Stimulated activated naive B cell treated with anti-CD40 and anti-IgM and Interleukin-4, amounts not matched to agents 10 μg/mL and 1 μg/mL and 100 μg/mL, for 72 hours (primary cell): ENCODE measurements at places on chromosomes 1 and 21.
A peak's percentile ranks its signal among the peaks of the same experiment; 100 is the strongest.

- no peak for DNase-seq
These were observed 2.2 kb downstream of the TENT5B start for GRCh38 chr1:27010226-27010994.

- DNase-seq, result no peak
These were observed 126.8 kb upstream of the KIAA1614 start for GRCh38 chr1:180785887-180786286.

- DNase-seq, result no peak
These were observed 74.7 kb upstream of the RGL1 start for GRCh38 chr1:183730107-183730724.

DNA sequence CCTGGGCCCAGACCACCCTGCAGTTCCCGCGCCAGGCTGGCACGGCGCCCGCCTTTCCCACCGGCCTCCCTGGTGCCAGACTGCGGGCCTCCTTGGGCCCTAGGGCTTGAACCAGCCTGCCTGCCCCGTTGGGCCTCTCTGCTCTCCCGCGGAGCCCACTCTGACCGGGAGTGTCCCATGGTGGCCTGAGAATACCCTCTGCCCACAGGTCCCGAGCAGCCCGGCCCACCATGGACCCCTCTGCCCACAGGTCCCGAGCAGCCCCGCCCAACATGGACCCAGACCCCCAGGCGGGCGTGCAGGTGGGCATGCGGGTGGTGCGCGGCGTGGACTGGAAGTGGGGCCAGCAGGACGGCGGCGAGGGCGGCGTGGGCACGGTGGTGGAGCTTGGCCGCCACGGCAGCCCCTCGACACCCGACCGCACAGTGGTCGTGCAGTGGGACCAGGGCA lies 7.9 kb downstream of the MIB2 start:
- DNase-seq, result no peak

GRCh38 chr1:95309031-95309471 lies 75.0 kb downstream of the RWDD3 start:
- DNase-seq, result no peak

- no peak for DNase-seq
These were observed 222.0 kb downstream of the SETD4 start for GRCh38 chr21:35838350-35838749.

DNA sequence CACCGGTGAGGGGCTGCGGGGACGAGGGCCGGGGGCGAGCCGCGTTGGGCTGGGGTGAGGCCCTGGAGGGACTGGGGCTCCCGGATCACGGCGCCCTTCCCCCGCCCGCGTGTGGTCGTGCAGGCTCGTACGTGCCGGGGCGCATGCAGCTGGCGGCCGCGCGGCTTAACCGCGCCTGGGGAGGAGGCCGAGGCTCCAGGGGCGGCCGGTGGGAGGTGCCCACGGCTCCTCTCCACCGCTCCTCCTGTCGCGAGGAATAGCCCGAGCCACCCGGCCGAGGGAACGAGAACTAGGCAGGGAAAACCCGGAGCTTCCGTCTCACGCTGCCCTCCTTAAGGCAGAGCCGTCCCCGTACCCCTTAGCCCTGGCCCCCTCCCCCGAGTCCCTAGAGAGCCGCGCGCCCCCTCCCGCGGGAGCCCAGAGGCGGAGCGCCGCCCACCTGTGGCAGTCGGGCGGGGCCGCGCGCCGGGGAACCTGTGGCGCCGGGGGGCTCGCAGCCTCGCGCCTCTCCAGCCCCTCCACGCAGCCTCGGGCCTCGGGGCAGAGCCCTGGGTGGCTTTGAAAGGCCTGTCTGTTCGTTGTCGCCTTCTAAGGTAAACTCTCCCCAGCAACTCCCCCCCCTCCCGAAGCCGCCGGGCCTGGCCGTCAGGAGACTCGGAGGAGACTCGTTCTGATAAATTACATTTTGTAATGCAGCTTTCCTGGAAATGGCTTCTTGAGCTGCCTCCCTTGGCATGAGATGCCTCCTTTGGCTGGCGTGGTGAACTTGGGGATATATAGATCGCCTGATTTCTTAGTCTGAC lies 746 bp downstream of the AK4 start:
- DNase-seq, result peak; percentile 21

DNA sequence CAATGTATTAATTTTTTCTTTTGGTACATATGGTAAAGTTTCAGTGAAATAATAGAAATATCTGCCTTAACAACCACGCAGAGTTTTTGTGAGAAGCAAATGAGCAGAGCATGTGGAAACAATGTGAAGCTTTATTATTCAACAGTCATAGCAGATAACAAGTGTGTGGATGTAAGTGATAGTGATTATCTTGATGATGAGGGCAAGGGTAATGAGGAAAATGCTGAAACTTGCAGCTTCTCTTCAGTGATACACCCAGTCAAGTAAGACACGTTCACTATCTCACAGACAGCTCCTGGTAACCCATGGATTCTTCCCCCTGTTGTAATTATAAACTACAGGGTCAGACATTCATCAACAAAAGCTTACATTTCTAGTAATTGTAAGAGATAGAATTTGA lies 14.6 kb upstream of the OR2L5 start:
- no peak for DNase-seq

DNA sequence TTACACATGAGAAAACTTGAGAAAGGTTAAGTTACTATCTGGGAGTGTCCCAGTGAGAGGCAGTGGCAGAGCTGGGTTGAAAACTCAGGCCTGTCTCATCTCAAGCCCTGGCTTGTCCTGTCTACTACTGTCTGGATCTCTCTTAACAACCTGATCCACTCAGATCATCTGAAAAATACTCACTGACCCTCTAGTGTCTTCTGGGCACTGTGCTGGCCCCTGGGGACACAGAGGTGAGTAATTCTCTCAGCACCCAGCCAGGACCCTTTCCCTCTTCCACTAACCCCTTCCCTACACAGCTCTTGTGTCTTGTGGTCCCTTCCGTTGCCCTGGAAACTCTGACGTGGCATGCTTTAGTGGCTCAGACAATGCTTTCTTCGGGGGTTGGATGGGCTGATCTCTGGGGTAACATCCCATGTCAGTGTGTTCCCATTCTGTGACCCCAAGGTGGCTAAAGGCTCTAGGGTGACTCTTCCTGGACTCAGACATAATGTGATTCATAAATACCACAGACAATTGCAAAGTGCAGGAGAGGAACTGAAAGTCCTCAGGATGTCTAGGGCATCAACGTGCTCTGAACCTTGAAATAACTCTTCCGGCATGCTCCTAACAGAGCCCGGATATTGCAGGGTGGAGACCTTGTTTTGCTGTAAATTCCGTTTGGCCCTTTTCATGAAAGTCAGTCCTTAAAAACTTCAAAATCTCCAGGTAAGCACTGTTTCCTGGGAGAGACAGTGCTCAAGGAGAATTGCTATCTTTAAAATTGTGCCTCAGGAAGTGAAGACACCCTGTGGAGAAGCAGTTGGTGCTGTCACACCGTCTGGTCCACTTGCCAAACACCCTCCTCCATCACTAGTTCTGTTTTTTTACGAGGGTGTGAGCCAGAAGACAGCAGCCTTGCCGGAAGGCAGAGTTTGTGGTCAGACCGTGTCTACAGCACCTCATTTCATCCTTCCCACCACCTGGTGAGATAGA lies 4.0 kb downstream of the SHISAL2A start:
- DNase-seq, result peak; percentile 81

DNA sequence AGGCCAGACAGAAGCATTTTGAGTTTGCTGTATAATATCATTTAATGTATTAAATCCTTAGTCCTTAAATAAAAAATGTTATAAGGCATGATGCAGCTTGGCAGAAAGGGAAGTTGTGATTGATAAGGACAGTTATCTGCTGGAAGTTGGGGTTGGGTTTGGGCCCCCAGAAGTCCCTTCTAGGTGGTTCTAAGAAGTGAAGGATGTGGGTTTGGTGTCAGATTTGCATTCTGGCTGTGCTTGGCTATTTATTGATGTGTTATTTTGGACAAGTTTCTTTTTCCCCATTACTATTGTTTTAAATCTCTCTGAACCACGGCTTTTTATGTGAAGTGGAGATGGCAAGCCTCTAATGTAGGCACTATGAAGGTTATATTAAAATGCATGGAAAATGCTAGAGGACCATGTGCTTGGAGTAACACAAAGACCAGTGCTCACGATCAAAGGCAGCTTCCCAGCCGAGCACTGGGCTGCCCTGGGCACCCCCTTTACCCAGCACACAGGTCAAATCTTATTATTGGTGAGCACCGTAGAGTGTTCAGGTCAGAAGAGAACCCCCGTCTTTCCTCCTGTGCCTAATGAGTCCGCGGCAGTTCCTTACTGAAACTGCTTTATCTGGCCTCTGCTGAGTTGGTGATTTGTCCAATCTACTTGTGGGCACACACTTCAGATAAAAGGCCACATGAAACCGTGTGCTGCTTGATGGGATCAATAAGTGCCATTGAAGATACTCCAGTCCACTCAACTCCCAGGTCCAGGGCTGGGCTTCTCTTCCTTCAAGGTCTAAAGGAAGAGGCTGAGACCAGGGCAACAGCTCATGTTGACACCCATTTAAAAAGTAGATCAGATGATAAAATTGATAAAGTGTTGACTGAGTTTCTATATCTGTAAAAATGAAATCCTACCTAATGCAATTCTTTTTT lies 212.0 kb downstream of the PRDM2 start:
- no peak for DNase-seq

DNA sequence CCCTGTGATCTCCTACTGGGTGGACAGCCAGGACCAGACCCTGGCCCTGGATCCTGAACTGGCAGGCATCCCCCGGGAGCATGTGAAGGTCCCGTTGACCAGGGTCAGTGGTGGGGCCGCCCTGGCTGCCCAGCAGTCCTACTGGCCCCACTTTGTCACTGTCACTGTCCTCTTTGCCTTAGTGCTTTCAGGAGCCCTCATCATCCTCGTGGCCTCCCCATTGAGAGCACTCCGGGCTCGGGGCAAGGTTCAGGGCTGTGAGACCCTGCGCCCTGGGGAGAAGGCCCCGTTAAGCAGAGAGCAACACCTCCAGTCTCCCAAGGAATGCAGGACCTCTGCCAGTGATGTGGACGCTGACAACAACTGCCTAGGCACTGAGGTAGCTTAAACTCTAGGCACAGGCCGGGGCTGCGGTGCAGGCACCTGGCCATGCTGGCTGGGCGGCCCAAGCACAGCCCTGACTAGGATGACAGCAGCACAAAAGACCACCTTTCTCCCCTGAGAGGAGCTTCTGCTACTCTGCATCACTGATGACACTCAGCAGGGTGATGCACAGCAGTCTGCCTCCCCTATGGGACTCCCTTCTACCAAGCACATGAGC lies 17.2 kb upstream of the SLC25A44 start:
- no peak for DNase-seq

- peak; percentile 27 for DNase-seq
These were observed 41.9 kb downstream of the CHML start for GRCh38 chr1:241598249-241598648.

DNA sequence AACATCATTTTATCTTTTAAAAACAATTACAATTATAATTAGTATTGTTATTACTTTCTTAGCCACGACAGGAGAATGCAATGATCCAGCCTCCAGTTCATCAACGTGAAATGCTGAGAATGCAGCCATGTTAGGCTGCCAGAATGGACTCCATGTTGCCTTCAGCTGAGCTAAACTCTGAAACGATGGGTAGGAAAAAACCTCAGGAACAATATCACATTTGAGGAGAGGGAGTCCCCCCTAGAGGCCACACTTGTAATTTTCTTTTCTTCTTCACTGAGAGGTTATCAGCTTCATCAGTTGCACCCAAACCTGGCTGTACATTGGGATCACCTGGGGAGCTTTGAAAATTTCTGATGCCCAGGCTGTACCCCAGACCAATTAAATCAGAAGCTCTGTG lies 34.6 kb upstream of the DNAH14 start:
- no peak for DNase-seq

- peak; percentile 83 for DNase-seq
These were observed 1.8 kb downstream of the COL9A2 start for GRCh38 chr1:40315239-40315794.

GRCh38 chr1:201989354-201990128 lies 7.1 kb downstream of the RNPEP start:
- DNase-seq, result no peak

GRCh38 chr1:154733621-154734020 lies 125.6 kb upstream of the ADAR start:
- no peak for DNase-seq

- DNase-seq, result no peak
These were observed 36.0 kb upstream of the PRDM2 start for GRCh38 chr1:13663969-13664368.
